ENCODE measurements at places on chromosomes 1 and 21. TPM values are rescaled to one million over a fixed set of nuclear protein-coding genes. Genes with fewer than 3 reads are reported as not detected.

- DNase-seq: no peak
- H3K4me3 ChIP-seq: no peak overlapping the region
- no peak overlapping the region for H3K27ac ChIP-seq
- H3K27me3 ChIP-seq: peaks cover 51% of the 10 kb centered on the region
- H3K4me1 ChIP-seq: no peaks in the 10 kb centered on the region
Measured at GRCh38 chr21:41759214-41759840, 7.5 kb downstream of the RIPK4 start.

- peaks cover 11% of the 10 kb centered on the region for H3K4me1 ChIP-seq
- no peaks in the 10 kb centered on the region for H3K27me3 ChIP-seq
- H3K27ac ChIP-seq: peak overlapping the region; percentile 99
- no peaks in the 10 kb centered on the region for H3K36me3 ChIP-seq
Measured at GRCh38 chr1:65002156-65002507, 35.8 kb upstream of the JAK1 start.

GRCh38 chr1:181855380-181855779 is 206.1 kb downstream of the ZNF648 start:
- DNase-seq: no peak
- no peak overlapping the region for H3K27ac ChIP-seq
- no peak overlapping the region for H3K4me3 ChIP-seq
- H3K4me1 ChIP-seq: no peaks in the 10 kb centered on the region
- no peaks in the 10 kb centered on the region for H3K27me3 ChIP-seq

GRCh38 chr1:8335246-8335645 is 17.3 kb downstream of the SLC45A1 start:
- DNase-seq: no peak
- no peaks in the 10 kb centered on the region for H3K4me1 ChIP-seq
- no peaks in the 10 kb centered on the region for H3K36me3 ChIP-seq

DNA sequence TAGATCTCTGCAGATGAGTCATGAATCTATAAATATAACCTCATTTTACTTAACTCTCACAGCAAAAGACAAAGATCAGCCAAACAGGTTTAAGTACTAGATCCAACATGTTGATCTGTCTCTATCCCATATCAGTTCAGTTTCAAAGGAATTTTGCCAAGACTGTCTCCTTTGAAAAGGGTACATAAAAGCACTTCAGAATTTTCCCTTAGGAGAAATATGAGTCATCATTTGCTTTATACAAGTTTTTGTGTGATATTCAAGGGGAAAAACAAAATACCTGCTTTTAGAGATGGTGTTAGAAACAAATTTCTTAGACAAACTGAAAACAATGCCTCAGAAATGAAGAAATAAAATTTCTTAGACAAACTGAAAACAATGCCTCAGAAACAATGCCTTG is 73.5 kb upstream of the LRRC7 start:
- H3K36me3 ChIP-seq: no peaks in the 10 kb centered on the region
- H3K27me3 ChIP-seq: no peaks in the 10 kb centered on the region
- H3K4me3 ChIP-seq: no peak overlapping the region
- no peak overlapping the region for H3K27ac ChIP-seq
- no peaks in the 10 kb centered on the region for H3K4me1 ChIP-seq

DNA sequence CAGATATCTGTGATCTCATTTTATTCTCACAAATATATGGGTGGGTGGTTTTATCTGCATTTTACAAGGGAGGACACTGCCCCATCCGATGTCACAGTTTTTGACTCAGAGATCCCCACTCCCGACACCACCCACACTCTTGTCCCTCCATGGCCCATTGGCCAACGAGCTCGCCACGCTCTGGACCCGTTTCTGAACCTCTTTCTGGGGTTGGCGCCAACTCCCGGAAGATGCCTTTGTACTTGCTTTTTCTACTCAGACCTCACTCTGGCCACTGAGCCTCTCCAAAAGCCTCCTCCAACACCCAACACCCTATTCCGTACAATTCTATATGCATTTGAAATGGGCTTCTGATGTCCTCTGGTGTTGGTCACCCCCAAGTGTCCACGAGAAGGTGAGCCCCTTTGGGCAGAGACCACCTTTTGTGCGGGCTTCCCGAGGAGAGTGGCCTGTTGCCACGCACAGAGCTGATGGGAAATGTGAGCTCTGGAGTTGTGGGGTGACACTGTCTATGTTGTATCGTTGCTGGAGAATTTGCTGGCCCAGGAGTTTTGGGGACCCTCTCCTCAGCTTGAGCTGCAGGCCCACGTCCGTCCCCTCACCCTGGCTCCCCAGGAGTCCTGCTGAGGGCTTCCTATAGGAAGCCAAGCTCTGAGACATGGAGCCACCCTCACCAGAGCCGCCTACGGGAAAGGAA is 366.9 kb upstream of the VAMP3 start:
- no peak overlapping the region for H3K27ac ChIP-seq
- no peak for DNase-seq
- H3K4me1 ChIP-seq: no peaks in the 10 kb centered on the region

GRCh38 chr1:57307392-57308170 is 116.3 kb downstream of the DAB1 start:
- no peak overlapping the region for H3K27ac ChIP-seq
- no peaks in the 10 kb centered on the region for H3K27me3 ChIP-seq
- no peak for DNase-seq
- H3K4me1 ChIP-seq: no peaks in the 10 kb centered on the region

DNA sequence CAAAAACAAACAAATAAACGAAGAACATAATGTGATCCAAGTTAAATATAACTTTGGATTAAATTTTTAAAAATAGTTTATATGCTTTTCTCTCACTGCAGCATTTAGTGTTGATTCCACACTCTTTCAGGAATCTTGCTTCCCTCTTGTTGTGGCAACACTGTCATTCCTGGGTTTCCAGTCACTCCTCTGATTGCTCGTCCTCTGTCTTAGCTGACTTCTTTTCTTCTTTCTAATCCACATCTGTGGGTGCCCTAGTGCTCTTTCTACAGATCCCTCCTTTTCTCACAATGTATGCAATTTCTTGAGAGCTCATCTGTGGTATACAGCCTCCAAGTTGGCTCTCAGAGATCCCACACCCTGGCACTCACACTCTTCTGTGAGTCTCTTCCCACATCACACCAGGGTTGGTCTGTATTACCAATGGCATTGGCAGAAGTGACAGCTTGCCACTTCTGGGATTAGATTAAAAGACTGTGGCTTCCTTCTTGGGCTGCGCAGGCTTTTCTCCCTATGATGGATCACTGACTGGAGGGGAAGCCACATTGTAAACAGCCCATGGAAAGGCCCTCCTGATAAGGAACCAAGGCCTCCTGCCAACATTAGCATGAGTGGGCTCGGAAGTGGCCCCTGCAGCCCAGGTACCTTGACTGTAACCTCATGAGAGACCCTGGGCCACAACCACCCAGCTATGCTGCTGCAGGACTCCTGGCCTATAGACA is 11.5 kb upstream of the MYOC start:
- no peak for DNase-seq
- no peak overlapping the region for H3K27ac ChIP-seq
- no peaks in the 10 kb centered on the region for H3K36me3 ChIP-seq

GRCh38 chr1:31524186-31524901 is 52.0 kb upstream of the TINAGL1 start:
- no peak overlapping the region for H3K27ac ChIP-seq
- H3K4me3 ChIP-seq: no peak overlapping the region
- no peak for DNase-seq
- no peaks in the 10 kb centered on the region for H3K27me3 ChIP-seq

DNA sequence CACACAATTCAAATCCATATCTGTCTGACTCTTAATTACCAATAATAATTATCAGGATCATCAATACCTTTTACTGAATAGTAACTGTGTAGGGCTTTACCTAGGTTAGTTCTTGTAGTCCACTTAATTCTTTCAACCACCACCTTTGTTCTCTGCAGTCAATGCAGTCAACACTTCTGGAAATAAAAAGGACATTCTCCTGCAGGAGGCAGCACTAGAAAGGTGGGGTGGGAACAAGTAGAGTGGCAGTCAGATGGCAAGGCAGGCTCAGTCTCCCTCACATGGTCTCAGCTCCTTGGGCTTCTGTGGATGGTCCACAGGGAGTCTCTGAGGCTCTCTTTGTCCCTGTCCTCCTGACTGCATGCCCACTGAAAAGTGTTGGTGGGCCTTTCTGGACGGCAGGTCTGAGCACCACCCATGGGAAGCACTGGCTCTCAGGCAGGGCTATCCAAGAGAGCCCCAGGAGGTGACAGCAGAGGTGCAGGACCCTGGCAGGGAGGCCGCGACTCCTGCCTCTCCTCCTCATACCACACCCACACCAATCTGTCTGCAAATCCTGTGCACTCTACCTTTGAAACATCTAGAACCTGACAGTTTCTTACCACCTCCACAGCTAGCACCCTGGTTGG is 237.3 kb downstream of the FOXD2 start:
- DNase-seq: no peak
- no peak overlapping the region for H3K4me3 ChIP-seq
- no peaks in the 10 kb centered on the region for H3K36me3 ChIP-seq
- no peaks in the 10 kb centered on the region for H3K27me3 ChIP-seq
- H3K27ac ChIP-seq: no peak overlapping the region

DNA sequence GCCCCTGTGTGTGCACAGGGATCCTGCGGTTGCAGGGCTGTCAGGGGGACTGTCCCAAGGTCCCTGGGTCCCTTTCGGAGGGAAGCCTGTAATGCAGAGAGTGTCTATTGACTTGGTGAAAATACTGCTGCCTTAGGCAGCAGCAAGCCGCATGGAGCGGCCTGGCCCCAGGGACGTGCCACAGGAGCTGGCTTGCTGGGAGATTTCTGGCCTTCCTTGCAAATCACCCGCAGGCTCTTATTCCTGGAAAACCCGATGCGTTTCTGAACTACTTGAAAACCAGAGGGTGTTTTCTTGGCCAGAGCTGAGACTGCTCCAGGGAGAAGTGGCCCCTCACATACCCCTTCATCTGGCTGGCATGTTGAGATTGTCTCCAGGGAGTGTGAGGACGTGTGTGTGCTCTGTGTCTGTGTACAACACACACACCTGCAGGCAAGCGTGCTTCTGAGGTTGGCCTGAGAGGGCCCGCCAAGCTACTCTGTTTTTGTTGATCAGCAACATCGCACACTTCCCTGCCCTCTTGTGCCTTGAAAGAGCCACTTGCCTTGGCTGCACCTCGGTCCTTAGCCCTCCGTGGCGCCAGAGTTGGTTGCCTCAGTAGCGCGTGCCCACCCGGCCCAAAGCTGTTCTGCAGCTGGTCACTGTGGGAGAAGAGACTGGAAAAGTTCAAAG is 10.5 kb downstream of the PRDM16 start:
- no peak overlapping the region for H3K4me3 ChIP-seq
- peaks cover 49% of the 10 kb centered on the region for H3K27me3 ChIP-seq
- no peaks in the 10 kb centered on the region for H3K36me3 ChIP-seq
- no peaks in the 10 kb centered on the region for H3K4me1 ChIP-seq
- no peak for DNase-seq

- no peaks in the 10 kb centered on the region for H3K27me3 ChIP-seq
- H3K4me3 ChIP-seq: no peak overlapping the region
- H3K27ac ChIP-seq: no peak overlapping the region
- no peak for DNase-seq
- H3K36me3 ChIP-seq: no peaks in the 10 kb centered on the region
Measured at GRCh38 chr1:74681851-74682250, 8.3 kb upstream of the ERICH3 start.

DNA sequence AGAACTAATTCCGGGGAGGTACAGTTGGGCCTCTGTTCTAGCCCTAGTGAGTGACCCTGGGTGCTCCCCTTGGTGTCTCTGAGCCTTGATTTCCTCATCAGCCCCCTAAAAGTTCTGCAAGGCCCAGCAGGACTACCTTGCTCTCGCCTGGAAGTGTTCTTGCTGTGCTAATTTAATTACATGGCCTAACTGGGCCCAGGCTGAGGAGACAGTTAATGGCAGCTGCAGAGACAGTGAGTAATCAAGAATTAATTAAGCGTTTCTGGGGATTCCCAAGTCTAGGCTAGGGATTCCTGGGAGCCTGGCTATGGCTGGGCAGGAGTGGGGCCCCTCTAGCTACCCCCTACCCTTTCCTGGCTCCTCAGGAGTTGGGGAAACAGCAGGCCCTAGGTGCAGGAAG is 24.7 kb upstream of the DMBX1 start:
- peaks cover 5% of the 10 kb centered on the region for H3K27me3 ChIP-seq
- no peak for DNase-seq
- no peak overlapping the region for H3K27ac ChIP-seq
- H3K36me3 ChIP-seq: no peaks in the 10 kb centered on the region
- no peaks in the 10 kb centered on the region for H3K4me1 ChIP-seq
- no peak overlapping the region for H3K4me3 ChIP-seq

- no peak overlapping the region for H3K27ac ChIP-seq
- no peaks in the 10 kb centered on the region for H3K27me3 ChIP-seq
- no peaks in the 10 kb centered on the region for H3K36me3 ChIP-seq
- no peak overlapping the region for H3K4me3 ChIP-seq
- H3K4me1 ChIP-seq: no peaks in the 10 kb centered on the region
Measured at GRCh38 chr1:197845886-197846285, 56.5 kb upstream of the C1orf53 start.

DNA sequence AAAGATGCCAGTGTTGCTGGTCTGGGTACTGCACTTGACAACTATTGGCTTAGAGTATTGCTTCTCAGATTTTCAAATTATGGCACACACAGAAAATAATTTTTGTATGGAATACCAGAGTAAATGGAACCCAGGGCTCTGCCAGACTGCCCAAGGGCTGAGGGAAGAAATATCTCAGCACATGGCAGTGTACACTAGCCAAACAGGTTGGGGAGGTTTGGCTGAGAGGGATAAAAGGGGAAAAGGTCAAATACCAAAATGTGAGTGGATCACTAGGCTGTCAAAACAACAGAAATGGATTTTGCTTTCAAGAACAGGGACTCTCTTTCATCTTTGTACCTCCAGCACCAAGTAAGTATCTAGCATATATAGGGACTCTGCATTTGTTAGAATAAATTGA is 3.0 kb upstream of the RGS8 start:
- H3K36me3 ChIP-seq: no peaks in the 10 kb centered on the region
- no peak overlapping the region for H3K27ac ChIP-seq
- no peaks in the 10 kb centered on the region for H3K4me1 ChIP-seq
- no peak for DNase-seq

GRCh38 chr1:26706315-26706714 is 10.5 kb downstream of the ARID1A start:
- peaks cover 60% of the 10 kb centered on the region for H3K4me1 ChIP-seq
- H3K27me3 ChIP-seq: no peaks in the 10 kb centered on the region
- peak overlapping the region; percentile 30 for H3K4me3 ChIP-seq
- DNase-seq: no peak
- peak overlapping the region; percentile 69 for H3K27ac ChIP-seq

DNA sequence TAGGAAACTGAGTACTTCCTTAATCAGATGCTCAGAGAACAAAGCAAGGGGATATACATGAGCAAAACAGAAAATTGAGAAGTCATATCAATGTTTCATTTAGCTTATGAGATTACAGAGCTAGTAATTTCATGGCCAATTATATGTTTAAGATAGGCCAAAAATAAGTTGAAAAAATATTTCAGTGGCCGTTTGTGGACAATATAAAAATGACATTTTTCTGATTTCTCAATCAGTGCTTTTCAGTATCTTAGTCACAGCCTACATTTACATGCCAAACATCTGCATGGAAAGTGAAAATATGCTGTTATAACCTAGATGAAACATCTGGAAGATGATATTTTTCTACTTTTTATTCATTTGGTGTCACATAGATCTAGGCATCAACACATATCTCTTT is 192.5 kb downstream of the HLX start:
- no peaks in the 10 kb centered on the region for H3K4me1 ChIP-seq
- no peak overlapping the region for H3K4me3 ChIP-seq
- H3K27me3 ChIP-seq: no peaks in the 10 kb centered on the region
- DNase-seq: no peak
- H3K27ac ChIP-seq: no peak overlapping the region
- H3K36me3 ChIP-seq: no peaks in the 10 kb centered on the region

SEC16B gene
- 1.1 TPM for polyA plus RNA-seq

SLC9C2 gene
- not detected for polyA plus RNA-seq

DPYD gene
- polyA plus RNA-seq: 2.5 TPM

E2F2 gene
- not detected for polyA plus RNA-seq

LCE1D gene
- not detected for polyA plus RNA-seq

SLAMF7 gene
- 0.07 TPM for polyA plus RNA-seq

SPRR2F gene
- not detected for polyA plus RNA-seq

SLFNL1 gene
- 0.17 TPM for polyA plus RNA-seq

RPTN gene
- not detected for polyA plus RNA-seq

IGFN1 gene
- polyA plus RNA-seq: 2.7 TPM

COL9A2 gene
- 0.18 TPM for polyA plus RNA-seq
